ENCODE measurements at places on chromosomes 11 and 22.

GRCh38 chr11:12840871-12841660, 166.8 kb downstream of the TEAD1 start:
- DNase-seq: no peak

GRCh38 chr11:116513894-116514293, 258.9 kb downstream of the BUD13 start:
- peak; percentile 77 for DNase-seq

- DNase-seq: peak; percentile 76
Observed at GRCh38 chr22:20982563-20982882, 426 bp downstream of the LZTR1 start.

DNA sequence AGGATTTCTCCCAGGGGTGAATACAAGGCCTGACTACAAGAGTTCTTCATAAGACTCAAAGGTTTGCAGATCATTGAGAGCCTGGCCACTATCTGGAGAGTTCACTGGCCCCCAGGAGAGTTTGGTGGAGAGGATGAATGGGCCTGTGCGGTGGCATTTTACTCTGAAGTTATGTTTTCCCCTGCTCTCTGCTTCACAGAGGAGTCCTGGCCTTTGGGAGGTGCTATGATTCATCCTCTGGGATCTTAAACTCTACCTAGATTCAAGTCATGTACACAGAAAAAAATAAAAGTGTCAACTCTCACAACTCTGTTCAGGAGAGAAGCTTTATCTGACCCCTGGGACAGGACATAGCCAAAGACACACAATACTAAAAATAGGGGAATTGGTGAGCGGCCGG, 159.1 kb upstream of the CARD18 start:
- no peak for DNase-seq

DNA sequence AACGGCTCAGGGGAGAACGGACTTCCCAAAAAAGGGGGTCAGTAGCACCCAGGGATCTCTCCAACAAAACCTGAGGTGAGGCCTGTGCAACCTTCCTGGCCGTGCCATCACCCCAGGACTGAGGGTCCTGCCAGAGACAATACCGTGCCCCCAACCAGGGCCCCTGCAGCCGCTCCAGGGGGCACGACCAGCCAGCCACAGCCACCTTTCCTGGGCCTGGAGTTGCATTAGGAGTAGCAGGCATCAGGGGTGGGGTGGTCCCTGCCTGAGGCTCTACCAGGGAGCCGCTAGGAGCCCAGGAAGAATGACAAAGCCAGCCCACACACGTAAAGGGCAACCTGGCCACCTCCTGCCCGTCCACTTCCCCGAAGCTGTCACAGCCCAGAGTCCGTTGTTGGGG, 137.8 kb downstream of the BRD1 start:
- DNase-seq: no peak

Data from H7 (cell line).